H9 (cell line): ENCODE measurements at places on chromosomes 16 and 17.

GRCh38 chr17:78204387-78205123 lies 9.5 kb upstream of the BIRC5 start:
- DNase-seq = no peak

DNA sequence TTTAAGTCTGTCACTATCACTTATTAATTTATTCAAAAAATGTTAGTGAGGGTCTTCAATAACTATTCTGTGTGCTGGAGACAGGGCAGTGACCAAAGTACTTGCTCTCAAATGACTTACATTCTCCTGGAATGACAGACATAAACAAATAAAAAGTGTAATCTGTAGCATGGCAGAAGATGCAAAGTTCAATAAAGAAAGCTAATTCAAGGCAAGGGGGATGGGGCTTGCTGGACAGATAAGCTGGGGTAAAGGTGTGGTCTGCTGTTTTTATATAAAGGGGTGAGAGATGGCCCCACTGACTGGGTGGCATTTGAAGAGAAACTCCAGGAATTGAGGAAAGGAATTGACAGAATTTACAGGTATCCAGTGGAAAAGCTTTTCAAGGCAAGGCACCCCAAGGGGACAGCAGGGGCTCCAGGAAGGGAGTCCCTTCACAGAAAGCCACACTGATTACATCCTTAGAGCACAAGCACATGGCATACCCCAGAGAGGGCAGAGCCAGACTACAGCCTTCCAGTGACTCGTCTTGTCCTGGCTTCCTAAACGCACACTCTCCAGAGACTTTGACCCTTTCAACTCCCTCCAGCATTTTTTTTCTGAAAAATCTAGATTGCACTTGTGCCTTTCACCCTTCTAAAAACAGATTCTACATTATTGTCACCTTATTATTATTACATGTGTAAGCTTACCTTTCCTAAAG lies 123.7 kb upstream of the HS3ST3A1 start:
- DNase-seq = no peak

DNA sequence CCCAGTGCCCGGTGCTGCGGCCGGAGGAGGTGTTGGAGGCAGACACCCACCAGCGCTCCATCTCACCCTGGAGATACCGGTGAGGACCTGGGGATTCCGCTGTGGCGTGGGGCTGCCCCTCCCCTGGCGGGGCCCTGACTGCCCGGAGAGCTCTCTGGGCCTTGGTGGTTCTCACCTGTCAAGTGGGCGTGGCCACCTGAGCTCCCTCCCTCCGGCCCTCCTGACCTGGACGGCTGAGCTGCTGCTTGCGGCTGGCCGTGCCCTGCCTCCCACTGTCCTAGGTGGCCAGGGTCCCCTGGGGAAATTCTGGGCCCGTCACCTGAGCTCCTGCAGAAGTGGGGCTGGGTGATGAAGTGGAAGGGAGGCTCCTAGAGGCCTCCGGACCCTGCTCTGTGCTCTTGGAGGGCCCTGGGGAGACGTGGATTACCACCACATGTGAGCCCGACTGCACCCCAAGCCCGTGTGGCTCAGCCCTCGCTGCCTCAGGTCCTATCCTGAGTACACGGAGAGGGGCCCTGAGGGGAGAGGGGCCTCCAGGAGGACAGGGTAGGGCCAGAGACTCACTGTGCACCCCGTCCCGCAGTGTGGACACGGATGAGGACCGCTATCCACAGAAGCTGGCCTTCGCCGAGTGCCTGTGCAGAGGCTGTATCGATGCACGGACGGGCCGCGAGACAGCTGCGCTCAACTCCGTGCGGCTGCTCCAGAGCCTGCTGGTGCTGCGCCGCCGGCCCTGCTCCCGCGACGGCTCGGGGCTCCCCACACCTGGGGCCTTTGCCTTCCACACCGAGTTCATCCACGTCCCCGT lies 1.1 kb downstream of the IL17C start:
- DNase-seq = peak; percentile 92

GRCh38 chr16:68732042-68732680 lies 4.9 kb upstream of the CDH1 start:
- DNase-seq = peak; percentile 82

- DNase-seq = peak; percentile 91
Measured at GRCh38 chr17:82775001-82775823, 23.3 kb downstream of the TBCD start.

DNA sequence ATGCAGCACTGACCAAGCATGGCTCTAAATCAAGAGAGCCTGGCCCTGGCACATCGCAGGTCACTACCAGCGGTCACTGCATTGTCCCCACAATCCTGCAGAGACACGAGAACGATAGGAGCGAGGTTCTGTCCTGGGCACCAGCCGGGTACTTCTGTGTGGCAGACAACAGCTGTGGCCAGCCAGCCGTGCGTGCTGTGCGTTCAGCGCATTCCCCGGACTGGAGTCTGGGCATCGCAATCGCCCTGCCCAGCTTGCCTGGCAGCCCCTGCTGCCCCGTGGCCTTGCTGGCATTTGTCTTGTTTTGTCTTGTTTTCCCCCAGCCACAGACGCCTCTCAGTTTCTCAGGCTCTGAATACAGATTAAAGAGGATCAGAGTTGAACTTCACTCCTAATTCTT lies 33.9 kb downstream of the COTL1 start:
- DNase-seq = no peak

DNA sequence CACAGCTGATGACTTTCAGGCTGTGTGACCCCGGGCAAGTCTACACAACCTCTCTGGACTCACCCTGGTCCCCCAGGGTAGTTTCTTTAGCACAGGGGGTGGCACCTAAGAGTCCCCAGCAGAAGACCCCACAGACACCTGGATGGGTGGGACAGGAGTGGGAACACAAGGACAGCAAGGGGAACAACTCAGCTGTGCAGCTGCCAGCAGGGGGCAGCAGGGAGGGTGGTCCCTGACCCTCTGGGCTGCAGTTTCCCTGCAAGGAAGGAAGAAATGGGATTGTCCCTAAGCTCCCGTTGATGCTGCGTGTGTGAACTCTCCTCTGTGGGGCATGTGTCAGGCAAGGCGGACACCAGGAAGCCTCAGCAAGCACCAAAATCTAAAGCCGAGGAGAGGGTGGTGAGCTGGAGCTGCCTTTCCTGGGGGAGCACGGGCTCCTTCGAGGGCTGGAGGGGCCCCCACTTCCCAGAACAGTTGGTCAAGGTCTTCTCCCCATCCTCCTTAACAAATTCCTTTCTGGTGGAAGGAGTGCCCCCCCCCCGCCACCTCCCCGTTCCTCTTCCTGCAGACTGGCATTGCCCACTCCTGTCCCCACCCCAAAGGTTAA lies 24.1 kb upstream of the CDH5 start:
- peak; percentile 66 for DNase-seq

DNA sequence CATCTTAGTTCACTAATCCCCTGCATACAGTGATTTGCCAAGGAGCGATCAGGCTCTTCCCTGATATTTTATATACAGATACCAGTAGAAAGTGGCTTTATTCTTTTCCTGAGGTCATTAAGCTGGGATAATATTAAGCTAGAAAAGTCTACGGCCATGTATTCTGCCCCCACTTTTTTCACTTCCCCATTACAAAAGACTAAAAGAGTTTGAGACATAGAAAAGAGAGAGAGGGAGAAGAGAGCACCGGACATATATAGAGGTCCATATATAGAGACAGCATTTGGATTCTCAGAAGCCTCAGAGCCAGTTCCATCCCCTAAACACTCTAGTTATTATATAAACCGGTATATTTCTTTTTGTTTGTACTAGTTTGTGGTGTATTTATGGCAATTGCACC lies 166.5 kb upstream of the ANKFN1 start:
- DNase-seq = no peak

- peak; percentile 77 for DNase-seq
Measured at GRCh38 chr16:85334718-85335583, 222.7 kb upstream of the CIBAR2 start.

- DNase-seq = no peak
Measured at GRCh38 chr16:27737513-27737912, 187.6 kb downstream of the KATNIP start.

GRCh38 chr17:78781104-78781892 lies 775 bp downstream of the CYTH1 start:
- DNase-seq = peak; percentile 67

DNA sequence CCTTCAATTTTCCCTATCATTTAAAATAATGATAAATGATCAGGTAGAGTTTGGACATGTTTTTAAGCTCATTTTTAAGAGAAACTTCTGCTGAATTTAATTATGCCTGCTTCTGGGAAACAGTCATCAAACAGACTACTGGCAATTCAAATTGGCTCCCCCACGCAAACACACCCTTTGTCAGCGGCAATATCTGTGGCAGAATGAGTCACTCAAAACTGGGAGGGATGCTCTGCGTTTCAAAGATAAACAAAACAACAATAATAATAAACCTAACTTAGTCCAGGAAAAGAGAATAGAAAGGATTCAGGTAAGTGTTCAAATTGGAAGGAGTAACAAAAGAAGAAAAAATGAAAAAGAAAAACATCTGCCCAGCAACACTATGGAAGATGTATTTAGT lies 108.1 kb upstream of the ERCC4 start:
- DNase-seq = no peak

DNA sequence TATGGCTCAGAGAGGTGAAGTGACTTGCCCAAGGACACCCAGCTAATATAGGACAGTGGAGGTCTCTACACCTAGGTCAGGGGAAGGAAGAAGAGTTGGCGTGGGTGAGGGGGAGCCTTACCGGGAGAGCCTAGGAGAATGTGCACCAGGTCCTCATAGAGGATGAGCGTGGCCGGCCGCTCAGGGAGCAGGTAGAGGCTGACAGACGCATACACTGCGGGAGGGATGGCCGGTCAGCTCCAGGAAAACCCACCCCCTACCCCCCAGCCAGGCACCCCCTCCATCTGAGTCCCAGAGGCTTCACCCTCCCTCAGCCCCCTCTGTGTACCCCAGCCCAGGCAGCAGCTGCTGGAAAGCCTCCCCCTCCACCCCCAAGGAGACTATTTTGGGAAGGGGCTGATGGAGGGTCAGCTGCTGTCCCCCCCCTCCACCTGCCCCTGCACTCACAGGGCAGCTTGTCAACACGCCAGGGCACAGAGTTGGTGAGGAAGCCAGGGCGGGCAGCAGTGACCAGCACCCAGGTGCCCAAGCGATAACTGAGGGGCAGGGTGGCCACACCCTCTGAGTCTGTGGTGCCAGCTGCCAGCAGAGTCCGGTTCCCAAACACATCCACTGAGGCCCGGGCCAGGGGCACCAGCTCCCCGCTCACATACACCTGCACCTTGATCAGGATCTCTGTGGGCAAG lies 4.1 kb downstream of the FAM171A2 start:
- no peak for DNase-seq
